ENCODE measurements at places on chromosomes 3 and 15.

DNA sequence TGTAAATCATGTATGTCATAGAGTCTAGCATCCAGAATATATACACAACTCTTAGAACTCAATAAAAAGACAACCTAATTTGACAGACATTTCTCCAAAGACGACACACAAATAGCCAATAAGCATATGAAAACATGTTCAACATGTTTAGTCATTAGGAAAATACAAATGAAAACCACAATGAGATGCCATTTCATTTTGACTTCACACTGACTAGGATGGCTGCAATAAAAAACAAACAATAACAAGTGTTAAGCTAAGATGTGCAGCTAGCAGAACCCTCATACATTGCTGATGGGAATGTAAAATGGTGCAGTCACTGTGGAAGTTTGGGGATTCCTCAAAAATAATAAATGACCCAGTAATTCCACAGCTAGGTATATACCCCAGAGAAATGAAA lies 16.4 kb downstream of the SPG11 start:
- no peak for DNase-seq

- no peak for DNase-seq
Measured at GRCh38 chr3:29637068-29637467, 356.2 kb downstream of the RBMS3 start.

DNA sequence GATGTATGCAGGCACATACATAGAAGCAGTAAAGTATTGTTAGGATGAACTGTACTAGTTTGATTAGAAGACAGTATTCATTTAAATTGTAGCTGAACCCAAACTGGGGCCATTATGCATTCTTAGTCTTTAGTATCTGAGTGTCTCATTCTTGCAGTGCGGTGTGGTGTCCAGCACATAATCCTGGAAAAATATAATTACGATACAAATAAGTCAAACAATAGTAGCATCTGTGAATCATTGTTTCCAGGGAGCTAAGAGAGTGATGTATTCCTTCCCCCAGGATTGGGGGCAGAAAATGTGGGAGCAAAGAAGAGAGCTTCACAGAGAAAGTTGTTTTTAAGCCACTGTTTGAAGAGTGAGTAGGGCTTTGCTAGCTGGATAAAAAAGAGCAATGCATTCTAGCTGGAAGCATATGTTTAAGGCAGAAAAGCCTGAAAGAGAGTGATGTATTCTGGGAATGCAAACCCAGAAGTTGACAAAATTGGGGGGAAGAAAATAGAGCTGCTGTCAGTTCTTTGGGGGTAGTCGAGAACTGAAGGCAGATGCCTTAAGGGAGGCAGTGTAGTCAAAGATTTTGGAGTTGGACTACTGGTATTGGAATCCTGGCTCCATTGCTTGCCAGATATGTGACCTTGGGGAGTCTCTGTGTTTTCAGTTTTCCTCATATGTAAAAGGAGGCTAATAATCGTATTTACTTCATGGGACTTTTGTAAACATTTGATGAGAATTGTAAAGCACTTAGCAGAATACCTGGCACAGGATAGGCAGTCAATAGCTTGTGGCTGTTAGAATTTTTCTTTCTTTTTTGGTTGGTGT lies 14.1 kb downstream of the SLMAP start:
- DNase-seq, result no peak

GRCh38 chr15:59873644-59874272 lies 130.4 kb upstream of the FOXB1 start:
- no peak for DNase-seq

DNA sequence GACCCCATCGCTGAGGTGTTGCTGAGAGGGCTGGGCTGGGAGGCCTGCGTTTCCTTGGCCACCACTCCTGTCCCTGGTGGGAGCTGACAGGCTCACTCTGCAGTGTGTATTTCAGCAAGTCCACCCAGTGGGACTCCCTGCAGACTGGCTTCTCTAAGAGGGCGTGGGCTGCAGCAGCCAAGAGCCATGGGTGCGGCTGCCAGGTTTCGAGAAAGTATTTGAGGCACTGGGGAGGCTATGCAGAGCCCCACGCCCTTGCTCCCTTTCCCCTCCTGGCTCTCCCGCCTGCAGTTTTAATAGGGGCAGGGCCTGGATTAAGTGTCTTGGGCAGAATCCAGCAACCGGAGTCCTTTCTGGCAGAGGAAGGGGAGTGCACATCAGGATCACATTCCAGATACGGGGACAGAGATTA lies 242.1 kb downstream of the THSD4 start:
- peak; percentile 18 for DNase-seq

GRCh38 chr3:184600685-184601377 lies 39.2 kb downstream of the EPHB3 start:
- no peak for DNase-seq

DNA sequence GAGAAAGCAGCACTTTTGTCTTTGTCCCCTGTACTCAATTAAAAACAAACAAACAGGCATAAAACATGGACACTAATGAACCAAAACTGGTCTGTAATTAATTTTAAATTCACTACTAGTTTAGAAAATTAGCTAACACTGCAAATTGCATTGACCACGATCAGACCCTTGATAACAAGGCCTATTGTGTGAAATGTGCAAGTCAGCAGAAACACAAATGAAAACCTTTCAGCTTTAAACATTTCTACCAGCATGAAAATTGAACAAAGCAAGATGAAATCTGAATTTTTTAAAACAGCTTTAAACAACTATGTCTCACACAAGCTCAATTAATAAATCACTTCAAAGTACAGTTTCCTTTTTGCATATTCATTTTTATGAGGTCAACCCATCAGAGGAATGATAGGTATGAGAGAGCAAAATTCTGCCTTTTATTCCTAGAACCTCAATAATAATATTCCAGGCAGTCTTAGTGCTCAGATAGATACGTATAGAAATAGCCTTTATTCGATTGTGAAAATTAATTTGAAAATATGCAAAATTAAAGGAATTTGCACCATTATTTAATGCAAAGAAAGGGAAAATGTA lies 27.0 kb upstream of the CHMP2B start:
- DNase-seq, result no peak

GRCh38 chr3:52920841-52921240 lies 23.5 kb upstream of the STIMATE start:
- no peak for DNase-seq

GRCh38 chr15:39887211-39887610 lies 32.9 kb downstream of the GPR176 start:
- DNase-seq, result no peak

- DNase-seq, result no peak
Measured at GRCh38 chr15:52153900-52154895, 37.0 kb downstream of the GNB5 start.

DNA sequence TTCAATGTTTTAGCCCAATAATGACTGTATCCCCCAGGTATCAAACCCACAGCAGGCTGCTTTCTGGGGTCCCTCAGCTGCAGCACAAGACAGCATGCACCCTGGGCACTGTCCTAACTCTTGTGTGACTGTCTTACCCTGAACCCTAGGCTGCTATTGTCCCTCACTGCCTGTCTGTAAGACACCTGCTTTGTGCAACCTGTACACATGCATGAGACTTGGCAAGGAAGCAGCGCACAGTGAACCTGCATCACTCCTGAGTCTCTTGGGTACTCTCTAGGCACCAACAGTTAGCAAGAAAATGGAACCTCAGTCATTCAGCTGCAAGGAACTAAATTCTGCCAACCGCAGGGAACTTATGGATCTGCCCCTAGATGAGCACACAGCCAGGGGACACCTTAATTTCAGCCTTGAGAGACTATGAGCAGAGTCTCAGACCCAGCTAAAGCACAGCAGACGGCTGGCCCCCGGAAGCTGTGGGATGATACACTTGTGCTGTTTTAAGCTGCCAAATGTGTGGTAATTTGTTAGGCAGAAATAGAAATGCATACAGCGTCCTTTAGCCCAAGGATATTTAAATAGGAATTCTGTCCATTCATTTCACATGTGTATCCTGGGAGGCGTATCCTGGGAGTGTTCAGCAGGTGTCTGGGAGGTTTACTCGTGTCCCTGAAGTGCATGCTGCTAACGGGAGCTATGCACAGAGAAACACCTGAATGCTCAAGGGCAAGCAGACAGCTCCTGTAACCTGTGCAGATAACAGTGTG lies 223.8 kb downstream of the KLF13 start:
- no peak for DNase-seq

DNA sequence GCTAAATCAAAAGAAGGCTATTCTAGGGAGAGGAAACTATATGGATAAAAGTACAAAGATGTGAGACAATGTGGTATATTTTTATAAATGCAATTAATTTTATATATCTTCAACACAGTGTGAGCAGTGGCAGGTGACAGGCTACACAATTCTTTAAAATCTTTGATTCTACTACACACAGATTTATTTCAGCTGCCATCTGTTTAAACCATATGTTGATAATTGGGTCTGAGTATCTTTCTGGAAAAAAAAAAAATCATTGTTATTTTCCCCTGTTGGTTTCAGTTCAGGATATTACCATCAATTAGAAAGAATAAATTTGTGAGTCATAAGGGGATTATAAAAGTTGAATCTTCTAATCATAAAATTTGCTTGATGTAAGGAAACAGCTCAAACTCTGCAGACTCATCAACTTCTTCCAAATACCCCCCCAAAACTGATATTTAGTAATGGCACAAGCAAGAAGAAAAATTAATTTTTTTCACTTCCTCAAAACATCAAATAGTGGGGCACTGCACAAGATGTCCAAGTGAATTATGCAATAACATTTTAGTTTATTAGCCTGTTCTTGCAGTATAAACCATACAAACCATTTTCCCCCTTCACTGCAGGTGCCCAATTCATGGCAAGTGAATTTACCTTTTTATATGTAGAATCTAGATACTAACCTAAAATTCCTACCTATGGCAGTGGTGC lies 12.0 kb downstream of the PIERCE2 start:
- DNase-seq, result no peak

DNA sequence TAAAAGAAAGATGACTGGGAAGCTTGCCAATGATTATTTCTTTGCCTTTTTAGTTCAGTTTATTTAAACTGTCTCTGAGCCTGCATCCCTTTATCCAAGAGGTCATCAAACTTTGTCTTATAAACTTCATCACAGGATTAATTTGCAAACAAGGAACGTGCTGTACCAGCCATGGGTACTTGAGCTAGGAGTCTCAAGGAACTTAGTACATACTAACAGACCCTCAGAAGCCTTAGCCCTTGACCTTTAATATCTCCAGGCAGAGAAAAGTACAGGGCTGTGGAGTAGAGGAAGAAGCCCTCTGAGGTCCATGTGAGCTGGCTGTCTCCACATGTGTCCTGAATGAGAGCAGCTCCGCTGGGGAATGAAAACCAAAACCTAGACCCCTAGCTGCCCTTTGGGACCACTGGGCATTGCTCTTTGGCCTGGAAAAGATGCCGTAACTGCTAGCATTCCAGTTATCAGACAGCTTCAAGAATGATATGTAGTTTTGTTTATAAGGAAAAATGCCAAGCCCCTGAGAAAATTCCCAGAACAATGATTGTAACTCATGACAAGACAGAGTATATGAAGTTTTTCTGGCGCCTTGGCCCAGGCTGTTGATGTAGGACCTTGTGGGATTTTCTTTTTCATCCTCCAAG lies 92.1 kb downstream of the ASB7 start:
- no peak for DNase-seq

GRCh38 chr3:49238274-49239127 lies 38.5 kb downstream of the C3orf62 start:
- DNase-seq, result no peak

DNA sequence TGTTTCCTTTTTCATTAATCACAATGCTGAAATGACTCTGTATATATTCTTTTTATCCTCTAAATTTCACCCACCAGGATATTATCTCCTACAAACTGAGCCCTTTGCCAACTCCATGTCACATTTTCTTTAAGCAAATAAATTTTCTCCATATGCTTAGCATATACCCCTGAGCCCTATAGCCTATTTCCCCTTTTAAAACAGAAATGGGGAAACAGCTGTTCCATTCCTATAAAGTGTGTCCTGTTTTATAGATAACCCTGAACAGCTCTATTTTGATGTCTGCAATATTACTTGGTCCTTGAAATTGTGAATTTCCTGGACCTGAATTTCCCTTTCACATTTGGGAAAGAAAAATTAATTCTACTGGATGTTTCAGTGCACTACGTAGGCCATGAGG lies 15.6 kb upstream of the FILIP1L start:
- no peak for DNase-seq

- no peak for DNase-seq
Measured at GRCh38 chr3:149023951-149024350, 32.6 kb downstream of the GYG1 start.

DNA sequence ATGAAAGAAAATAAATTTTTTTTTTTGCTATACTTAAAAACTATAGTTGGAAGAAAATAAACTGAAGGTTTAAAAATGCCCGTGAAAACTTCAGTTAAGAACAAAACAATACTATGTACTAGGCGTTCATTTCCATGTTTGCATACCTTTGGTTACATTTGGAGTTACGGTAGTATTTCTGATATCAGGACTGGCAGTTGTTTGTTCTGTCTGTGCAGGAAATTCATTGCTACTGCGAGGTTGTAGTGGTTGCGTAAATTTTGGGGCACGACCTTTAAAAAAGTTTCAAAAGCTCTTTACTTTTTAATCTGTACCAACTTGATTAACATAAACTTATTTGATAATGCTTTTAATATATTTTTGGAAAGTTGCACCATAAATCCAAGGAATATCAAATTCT lies 47.9 kb downstream of the ST3GAL6 start:
- no peak for DNase-seq

GRCh38 chr15:46242935-46243334 lies 608.1 kb downstream of the SQOR start:
- no peak for DNase-seq

DNA sequence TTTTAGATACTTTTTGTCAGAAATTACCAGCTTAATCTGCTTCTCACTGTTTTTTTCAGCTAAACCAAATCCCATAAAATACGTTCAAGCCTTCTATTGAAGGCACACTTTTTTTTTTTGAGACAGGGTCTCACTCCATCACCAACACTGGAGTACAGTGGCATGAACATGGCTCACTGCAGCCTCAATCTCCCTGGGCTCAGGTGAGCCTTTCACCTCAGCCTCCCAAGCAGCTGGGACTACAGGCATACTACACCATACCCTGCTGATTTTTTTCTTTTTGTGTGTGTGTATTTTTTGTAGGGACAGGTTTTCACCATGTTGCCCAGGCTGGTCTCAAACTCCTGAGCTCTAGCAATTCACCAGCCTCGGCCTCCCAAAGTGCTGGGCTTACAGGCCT lies 3.7 kb downstream of the RAF1 start:
- no peak for DNase-seq

Measured in HEK293T (cell line).